ENCODE measurements at places on chromosomes 6 and 20.

DNA sequence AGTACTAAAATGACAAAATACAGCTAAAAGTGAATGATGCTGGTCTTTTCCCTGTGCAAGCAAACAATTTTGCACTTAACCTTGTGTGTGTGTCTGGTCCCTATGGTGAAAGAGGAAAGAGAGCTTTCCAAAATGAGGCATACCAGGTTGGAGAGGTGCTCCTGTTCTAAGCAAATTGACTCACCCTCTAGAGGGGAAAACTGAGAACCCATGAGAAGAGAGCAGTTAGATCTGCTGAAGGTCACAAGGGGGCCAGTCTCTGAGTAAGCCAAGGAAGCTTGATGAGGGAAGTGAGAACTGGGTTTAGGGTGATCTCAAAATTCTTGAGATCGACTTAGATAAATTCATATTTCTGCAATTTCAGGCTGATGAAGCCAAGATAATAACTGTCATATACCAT lies 157.5 kb upstream of the TBX18 start:
- no peak for DNase-seq

DNA sequence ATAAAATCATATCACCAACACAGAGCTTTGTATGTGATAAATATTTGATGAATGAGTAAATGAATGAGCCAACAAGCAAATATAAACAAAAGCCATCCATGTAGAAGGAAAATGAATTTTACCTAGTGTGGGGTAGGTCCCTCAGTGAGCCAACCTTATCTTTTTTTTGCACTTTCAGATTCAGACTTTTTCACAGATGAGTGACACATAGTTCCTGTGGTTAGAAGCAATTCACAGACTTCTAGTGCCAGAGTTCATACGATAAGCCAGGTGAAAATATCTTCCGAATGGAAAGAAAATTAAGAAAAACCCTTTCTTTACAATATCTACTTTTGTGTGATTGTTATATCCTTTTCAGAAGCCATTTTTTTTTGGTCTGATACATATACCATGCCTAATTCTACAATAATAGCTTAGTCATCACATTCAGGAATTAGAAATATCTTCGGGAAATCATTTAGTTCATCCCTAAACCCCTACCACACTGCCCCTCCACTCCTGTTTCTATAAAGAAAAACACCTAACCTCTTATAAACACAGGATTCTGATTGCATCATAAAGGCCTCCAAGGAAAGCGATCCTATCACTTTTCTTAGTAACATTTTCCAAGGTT lies 82.7 kb upstream of the CNR1 start:
- no peak for DNase-seq

- no peak for DNase-seq
Observed at GRCh38 chr6:2355150-2355549, 109.7 kb upstream of the GMDS start.

DNA sequence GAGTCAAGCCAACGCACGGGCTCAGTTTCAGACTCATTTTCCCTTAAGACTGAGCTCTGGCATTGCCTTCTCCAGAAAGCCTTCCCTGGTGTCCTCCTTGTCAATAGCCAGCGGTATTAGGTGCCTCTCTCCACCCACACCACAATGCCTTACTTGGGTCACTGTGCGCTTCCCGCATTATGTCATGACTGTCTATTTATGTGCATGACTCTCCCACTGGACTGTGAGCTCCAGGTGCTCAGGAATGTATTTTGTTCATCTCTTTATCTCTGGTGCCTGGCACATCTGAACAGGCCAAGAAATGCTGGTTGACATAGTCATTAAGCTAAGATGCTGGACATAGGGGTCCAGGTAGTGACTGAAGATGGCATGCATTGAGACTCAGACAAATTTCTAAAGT lies 42.7 kb downstream of the DAAM2 start:
- no peak for DNase-seq

DNA sequence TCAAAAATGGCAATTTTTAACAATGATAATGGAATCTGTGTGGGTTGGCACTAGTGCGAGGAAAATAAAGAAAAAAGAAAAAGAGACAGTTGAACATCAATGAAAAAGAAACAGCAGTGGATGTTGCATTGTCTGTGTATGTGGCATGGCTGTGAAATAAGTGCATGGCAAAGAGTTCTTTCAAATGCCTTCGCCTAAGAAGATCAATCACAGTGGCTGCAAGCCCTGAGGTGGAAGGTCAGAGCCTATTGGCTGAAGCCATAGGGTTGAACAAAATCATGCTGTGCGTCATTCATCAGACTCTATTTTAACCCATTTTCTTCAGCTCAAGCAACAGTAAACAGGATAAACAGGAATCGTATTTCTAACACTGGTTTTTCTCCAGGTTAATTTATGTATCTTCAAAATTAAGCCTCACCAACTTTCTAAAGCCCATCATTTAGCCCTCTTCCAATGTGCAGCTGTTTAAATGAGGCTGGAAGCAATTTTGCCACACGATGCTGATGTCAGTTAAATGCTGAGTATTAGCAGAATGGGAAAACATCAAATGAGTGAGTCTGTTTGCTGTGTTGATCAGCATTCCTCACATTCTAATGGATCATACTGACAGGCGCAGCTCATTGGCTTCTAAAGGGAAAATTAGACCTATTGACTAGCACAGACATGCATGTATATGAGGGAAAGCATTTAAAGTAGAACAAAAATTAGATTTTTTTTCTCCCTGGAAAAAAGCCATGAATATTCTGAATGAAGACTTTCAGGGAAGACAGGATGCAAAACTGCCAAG lies 955.9 kb upstream of the EYS start:
- DNase-seq: no peak

- no peak for DNase-seq
Observed at GRCh38 chr20:24157213-24157612, 168.6 kb upstream of the GGTLC1 start.

GRCh38 chr20:19588732-19589131 lies 169.3 kb upstream of the RIN2 start:
- no peak for DNase-seq

DNA sequence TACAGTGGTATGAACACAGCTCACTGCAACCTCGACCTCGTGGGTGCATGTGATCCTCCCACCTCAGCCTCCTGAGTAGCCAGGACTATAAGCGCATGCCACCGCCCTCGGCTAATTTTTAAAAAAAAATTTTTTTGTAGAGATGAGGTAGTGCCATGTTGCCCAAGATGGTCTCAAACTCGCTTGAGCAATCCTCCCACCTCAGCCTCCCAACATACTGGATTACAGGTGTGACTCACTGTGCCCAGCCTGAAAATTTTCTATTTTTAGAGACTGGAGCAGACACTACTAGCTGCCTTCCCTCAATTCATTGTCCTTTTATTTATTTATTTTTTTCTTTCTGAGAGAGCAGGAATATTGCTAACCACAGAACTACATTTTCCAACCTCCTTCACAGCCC lies 20.3 kb upstream of the GTF3C6 start:
- no peak for DNase-seq

GRCh38 chr20:5146099-5146668 lies 19.4 kb downstream of the CDS2 start:
- no peak for DNase-seq

GRCh38 chr6:137363805-137364138 lies 130.4 kb downstream of the OLIG3 start:
- peak; percentile 56 for DNase-seq

GRCh38 chr6:64266351-64266821 lies 630.8 kb downstream of the PHF3 start:
- DNase-seq: no peak

DNA sequence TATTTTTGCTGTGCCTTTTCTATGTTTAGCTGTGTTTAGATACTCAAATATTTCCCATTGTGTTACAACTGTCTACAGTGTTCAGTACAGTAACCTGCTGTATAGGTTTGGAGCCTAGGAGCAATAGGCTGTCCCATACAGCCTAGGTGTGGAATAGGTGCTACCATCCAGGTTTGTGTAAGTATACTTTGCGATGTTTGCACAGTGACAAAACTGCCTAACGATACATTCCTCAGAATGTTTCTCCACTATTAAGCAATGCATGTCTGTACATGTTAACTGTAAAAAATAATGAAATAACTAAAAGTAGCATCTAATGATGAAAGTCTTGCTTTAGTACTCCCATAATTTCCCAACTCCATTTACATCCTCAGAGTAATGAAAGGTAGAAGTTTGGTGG lies 46.0 kb downstream of the SERAC1 start:
- DNase-seq: no peak

DNA sequence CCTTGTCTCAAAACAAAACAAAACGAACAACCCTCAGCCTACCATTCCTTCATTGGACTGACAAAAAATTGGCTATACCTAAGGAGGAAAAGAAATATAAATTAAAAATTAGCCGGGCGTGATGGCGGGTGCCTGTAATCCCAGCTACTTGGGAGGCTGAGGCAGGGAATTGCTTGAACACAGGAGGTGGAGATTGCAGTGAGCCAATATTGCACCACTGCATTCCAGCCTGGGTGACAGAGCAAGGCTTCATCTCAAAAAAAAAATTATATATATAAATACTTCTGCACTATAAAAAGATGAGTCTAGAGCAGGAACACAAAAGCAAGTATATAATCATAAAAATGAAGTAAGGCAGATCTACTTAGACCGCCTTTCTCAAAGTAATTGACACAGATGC lies 109.8 kb downstream of the CRYBG1 start:
- no peak for DNase-seq
